ENCODE measurements at places on chromosomes 6 and 20.

- no peak for DNase-seq
Measured at GRCh38 chr6:25035512-25036435, 100.0 kb upstream of the RIPOR2 start.

DNA sequence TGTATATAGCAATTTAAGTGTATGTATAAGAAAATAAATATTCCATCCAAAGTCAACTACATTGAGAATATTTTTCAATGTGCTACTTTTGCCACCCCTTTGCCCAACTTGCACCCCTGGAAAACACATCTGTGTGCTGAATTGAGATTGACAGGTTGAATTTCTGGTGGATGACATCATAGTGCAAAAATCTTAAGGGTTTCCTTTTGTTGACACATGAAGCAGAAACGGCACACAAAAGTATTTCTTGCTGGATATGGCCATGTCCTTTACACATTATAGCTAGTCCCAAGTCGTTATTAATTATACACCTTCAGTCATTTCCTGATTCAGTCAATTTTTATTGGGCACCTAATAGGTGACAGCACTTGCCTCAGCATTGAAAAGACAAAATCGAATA is 188.7 kb upstream of the FBXL4 start:
- no peak for DNase-seq

DNA sequence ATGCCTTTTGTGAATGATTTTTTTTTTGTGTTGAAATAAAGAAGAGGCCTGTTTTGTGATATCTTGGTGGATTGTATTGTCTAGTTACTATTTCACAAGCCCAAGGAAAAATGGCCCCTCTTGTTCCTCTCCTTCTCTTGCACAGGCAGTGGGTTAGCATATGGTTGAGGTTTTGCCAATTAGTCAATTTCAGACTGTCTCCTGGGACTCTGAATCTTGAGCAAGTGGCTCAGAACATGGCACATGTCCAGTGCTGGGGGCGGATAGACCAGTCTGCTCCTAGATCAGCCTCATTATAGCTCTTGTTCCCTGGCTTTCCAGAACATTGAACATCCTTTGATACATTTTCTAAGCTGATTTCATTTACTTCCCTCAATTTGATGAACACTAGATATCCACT is 589.2 kb downstream of the PHF3 start:
- no peak for DNase-seq

- no peak for DNase-seq
Measured at GRCh38 chr6:40762981-40763380, 175.8 kb upstream of the LRFN2 start.

GRCh38 chr20:44883214-44883902 is 2.1 kb upstream of the YWHAB start:
- no peak for DNase-seq

DNA sequence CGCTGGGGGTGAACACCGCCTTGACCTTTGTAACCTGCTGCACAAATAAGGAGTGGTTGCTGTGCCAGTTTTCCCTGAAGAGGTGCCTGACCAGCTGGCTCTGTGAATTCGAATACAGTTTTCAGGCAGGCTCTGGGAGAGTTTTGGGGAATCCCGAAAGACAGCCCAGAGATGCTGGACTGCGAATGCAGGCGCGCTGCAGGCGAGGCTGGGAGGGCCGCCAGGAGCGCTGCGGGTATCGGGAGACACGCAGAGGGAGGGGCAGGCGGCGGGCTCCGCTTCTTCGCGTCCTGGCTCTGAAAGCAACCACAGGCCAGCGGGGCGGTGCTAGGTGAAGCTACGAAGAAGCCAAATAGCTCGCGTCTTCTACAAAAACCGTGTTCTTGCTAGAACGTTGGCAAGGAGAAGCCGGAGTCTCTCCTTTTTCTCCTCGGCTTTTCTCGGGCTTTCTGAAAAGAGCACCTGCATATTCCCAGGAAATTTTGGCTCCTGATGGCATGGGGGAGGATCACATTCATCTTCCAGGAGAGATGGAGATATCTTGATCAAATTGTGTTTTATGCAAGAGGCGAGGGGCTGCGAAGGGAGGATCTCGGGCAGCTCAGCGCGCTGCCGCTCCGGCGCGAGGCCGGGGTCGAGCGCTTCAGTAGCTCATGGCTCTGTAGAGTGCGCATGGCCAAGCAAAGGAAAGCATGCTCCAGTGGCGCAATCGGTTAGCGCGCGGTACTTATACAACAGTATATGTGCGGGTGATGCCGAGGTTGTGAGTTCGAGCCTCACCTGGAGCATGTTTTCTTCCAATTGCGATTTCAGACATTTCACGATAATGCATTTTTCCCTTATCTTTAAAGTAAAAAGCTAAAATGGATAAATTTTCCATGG is 158.1 kb upstream of the ZNF184 start:
- DNase-seq: peak; percentile 58

DNA sequence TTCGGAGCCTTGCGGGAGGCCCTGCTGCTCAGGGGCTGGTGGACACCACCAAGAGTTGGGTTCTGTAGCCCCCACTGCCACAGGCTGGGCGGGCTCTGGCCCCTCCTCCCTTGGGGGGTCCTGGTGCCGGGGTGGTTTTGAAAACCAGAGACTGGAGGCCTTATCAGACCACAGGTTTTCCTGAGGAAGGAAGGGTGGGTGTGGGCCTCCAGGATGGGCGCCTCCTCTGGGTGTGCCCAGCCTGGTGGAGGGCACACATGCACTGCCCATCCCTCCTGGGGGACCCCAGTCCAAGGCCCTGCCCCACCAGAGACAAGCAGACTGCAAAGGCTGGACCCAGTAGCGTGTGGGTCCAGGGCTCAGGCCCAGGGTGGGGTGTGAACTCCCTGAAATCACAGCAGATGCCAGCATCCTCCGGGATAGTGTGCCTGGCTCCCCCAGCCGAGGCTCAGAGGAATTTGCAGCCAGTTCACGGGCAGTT is 13.5 kb upstream of the ZBTB46 start:
- DNase-seq: no peak

GRCh38 chr6:68235326-68235784 is 399.7 kb upstream of the ADGRB3 start:
- DNase-seq: peak; percentile 84

GRCh38 chr6:119157506-119157815 is 79.0 kb upstream of the FAM184A start:
- DNase-seq: no peak

GRCh38 chr6:31780507-31781243 is 3.5 kb upstream of the VWA7 start:
- DNase-seq: no peak

DNA sequence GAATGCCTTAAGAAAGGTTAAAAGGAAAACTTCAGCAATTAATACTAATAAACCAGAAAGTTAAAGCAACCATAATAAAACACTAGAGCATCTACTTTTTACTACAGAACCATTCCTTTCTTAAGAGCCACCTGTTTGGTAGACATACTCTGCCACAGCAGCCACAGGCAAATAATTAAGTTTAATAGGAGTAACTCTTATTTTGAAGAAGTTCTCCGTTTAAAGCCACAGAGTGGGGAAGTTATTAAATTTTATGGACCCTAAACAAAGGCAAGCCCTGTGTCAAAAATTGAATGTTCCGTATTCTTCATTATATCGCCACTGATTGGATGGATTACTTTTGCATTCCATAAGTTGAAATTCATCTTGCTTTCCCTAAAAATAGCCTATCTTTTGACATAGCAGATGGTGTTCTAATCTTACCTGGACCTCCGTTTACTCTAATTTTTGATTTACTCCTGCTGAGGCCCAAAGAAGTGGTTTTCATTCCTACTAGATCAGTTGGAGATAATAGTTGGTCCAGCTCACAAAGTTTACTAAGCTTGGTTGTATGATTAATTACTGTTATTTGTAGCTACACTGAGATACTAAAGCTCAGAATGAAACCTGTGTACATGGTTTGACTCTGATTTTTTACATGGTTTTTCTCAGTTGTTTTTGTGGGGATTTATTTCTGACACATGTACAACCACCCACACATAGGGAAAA is 140.4 kb upstream of the SUPT3H start:
- no peak for DNase-seq

DNA sequence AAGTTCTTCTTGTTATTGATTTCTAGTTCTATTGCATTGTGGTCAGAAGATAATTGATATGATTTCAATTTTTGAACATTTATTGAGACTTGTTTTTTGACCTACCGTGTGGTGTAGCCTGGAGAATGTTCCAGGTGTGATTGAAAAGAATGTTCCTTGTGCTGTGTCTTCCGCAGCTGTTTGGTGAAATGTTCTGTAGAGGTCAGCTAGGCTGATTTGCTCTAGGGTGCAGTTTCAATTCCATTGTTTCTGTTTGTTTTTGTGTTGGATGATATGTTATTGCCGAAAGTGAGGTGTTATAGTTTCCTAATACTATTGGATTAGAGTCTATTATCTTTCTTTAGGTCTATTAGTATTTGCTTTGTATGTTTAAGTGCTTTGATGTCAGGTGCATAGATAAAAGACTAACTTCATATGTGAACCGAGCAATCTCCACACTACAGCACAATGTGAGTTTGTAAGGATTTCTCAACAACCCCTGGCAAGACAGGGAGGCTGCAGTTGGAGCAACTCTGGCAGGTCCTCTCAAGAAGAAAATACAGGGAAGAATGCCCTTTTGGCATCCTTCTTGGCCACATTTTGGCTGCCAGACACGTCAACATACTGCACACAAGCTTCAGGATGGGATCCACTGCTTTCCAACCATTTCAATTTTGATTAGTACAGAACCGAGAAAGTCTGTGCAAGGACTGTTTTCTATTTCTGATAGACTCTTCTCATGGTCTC is 320.7 kb downstream of the RNF144B start:
- no peak for DNase-seq

DNA sequence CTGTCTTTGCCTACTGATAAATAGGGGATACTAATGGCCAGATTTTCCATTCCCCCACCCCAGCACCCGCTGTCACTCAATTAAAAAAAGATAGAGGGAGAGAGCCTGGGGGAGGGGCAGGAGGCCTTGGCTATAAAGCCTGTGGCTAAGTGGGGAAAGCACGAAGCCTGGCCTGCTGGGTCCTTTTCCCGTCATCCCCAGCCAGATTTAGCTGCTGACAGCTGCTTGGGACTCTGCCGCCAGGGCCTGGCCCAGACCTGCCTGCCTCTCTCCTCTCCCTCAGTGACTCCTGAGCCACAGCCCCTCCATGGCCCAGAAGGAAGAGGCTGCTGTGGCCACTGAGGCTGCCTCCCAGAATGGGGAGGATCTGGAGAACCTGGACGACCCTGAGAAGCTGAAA is at the start of gene APOBEC2:
APOBEC2 (plus strand) TSS at position 162 of the 400 bp plus-strand sequence; CDS start at position 308, 146 bp downstream.
- no peak for DNase-seq

- no peak for DNase-seq
Measured at GRCh38 chr20:63049561-63050221, 42.9 kb upstream of the BHLHE23 start.

- no peak for DNase-seq
Measured at GRCh38 chr6:15389084-15389764, 143.4 kb downstream of the JARID2 start.

DNA sequence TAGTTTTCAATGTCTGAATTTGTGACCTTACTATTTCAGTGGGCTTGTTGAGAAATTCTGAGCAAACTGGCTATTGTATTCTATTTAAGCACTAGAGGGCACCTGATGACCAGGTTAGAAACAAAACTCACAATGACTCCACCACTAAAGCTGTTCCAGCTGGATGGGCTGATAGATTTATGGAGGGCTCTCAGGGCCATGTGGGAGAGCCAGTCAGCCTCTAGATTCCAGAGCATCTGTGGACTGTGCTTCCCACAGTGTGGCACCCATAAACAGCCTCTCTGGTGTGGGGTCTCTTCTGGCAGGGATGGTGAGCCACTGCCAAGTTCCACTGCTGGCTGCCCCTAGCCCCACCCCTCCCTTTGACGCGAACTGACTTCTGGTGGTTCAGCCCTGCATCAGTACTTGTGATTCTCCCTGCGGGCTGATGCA is 29.2 kb downstream of the C6orf58 start:
- DNase-seq: peak; percentile 59

DNA sequence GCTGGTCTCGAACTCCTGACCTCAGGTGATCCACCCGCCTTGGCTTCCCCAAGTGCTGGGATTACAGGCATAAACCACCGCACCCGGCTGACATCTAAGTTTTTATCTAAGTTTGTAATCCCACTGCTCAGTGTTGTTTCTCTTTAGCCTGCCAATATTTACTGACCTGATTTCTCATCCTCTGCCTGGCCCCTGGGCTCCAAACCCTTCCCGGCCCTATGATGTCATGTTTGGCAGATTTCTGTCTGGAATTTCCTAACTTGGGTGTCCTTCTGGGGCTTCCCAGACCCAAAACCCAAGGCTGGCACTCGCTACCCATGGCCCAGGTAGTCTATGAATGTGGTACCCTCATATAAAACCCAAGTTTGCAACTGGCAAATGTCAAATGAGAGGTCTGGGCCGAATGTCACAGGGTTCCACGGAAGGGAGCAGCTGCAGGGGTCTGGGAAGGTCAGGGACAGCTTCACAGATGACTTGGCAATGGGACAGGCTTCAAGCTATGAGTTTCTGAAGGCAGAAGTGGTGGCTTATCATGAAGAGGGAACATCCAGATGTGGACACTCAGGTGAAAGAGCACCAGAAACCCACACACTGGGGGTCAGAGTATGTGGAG is 54.9 kb downstream of the TMEM170B start:
- no peak for DNase-seq

DNA sequence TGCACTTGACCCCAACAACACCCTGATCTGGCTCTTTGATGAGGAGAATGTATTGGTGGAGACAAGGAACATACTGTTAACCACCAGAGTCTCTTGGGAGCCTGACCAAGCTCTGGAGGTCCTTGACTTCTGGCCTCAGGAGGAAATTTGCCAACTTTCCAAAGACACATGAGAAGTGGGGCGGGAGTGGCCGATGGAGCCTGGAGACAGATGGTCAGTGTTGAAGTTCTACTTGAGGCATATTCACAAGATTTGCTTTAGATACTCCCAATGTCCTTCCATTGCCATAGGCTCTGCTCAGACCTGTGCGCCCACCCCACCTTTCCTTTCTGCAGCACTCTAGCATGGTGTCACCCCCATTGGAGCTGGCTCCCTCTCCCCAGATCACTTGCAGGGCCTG is 241.0 kb downstream of the SLC24A3 start:
- DNase-seq: no peak

GRCh38 chr6:56037601-56038000 is 162.2 kb upstream of the BMP5 start:
- DNase-seq: no peak

GRCh38 chr6:162854734-162855191 is 127.0 kb downstream of the PACRG start:
- peak; percentile 7 for DNase-seq

DNA sequence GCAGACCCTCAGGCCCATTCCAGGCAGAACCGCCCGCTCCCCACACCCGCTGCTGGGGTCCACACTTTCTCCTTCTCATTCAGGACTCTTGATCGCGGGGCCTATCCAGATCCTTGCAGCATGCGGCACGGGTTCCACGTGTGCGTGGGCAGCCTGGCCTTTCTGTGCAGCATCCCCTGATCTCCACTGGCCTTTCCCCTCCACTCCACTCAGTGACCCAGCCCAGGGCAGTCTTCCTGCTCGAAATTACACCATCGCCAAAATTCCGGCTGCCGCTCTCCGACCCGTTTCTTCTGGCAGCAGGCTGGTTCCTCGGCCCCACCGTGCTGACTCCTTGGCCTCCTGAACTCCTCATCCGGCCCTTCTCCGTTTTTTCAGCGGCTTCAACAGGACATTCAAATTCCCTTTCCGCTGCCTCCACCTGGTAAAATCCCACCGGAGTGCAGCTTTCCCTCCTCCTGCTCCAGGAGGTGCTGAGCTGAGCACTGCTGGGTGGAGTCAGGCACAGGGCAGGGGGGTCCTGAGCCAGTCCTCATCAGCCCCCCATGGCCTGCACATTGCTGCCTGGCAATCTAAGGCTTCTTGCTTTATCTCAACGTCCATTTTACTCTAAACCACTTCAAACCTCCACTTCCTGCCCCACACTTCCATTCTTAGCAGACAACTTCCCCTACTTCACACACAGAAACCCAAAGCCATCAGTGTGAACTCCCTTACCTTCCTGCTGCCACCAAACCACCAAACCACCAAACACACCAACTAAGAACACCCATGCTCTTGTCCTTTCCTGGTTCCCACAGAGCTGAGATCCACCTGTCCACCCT is 9.0 kb downstream of the SFT2D1 start:
- no peak for DNase-seq

Measured in astrocyte of the spinal cord (primary cell).